ENCODE measurements at places on chromosomes 7 and 10.

DNA sequence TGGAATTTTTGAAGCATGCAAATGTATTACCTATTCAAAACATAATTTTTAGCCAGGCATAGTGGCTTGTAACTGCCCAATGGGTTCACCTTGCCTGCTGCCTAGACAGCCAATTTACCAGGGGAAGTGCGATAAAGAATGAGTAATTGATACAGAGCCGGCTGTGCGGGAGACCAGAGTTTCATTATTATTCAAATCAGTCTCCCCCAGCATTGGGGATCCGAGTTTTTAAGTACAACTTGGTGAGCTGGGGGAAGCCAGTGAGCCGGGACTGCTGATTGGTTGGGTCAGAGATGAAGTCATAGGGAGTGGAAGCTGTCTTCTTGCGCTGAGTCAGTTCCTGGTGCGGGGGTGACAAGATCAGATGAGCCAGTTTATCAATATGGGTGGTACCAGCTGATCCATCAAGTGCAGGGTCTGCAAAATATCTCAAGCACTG lies 29.1 kb upstream of the NRBF2 start:
- DNase-seq: no peak

DNA sequence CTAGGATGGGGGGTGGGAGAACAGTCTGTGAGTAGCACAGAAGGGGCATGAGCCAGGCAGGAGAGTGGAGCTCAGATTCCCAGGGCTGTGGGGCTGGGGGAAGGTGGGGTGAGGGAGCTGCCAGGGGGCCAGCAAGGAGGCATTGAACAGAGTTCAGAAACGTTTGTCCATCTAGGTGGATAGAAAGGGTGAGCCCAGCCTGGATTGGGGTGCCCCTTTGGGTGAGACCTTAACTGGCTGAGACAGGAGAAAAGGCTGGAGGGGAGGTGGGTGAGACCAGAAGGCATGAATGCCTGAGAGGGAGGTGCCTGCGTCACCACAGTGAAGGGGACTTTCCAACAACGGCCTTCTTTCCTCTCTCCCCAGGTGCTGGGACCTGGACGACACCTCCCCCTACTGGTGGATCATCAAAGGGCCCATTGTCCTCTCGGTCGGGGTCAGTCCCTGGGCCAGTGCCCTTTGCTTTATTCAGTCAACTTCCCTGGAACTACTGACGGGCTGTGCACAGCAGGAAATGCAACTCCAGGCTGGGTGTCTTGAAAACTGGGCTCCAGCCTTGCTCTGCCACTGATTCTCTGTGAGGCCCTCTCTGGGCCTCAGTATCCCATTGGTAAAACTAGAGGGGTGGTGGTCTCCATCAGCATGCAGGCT lies 11.0 kb downstream of the GHRHR start:
- no peak for DNase-seq

- no peak for DNase-seq
Measured at GRCh38 chr7:71491336-71491735, 359.4 kb downstream of the GALNT17 start.

DNA sequence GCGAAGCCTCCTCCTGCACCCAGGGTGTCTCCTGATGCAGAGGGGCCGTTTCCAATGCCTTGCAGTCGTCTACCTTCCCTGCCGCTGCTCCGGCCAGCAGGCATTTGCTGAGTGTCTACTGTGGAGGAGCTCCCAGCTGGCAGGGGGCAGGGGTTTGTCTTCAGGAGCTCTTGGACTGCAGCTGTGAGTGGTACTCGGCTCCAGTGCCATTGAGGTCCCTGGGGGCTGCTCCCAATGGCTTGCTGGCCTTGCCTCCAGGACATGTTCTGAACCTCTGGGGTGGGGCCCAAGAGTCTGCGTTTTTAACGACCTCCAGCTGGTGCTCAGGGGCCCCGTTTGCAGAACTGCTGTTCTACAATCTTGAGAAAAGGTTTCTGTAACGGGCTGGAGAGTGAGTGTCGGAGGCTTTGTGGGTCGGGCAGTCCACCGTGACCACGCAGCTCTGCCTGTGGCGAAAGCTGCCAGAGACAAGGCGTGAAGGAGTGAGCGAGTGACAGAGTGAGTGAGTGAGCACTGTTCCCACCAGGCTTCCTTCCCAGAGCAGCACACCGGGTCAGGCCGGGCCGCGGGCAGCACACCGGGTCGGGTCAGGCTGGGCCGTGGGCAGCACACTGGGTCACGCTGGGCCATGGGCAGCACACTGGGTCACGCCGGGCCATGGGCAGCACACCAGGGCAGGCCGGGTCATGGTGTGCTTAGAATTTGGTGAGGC lies 520.2 kb downstream of the PTPRN2 start:
- no peak for DNase-seq

DNA sequence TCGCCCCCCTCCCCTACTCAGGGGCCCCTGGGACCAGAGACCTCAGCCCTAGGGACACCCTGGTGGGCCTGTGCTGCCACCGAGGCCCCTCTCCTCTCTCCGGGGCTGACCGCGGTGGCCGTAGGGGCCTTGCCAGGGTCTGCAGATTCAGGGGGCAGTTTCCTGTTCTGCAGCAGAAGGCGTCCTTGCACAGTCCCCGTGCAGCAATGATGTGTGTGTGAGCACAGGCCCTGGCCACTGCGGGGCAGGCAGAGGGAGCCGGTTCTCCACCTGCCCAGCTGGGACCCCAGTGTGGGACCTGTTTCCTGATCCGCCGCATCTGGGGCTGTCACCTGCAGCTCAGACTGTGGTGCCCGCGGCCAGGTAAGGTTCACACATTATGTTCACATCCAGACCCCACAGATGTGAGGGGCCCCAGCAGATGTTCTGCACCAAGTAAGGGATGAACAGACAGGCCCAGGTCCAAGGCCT lies 60.7 kb upstream of the DNAJB6 start:
- DNase-seq: no peak

- DNase-seq: peak; percentile 42
Measured at GRCh38 chr10:27252267-27253000, 11.8 kb upstream of the ACBD5 start.

DNA sequence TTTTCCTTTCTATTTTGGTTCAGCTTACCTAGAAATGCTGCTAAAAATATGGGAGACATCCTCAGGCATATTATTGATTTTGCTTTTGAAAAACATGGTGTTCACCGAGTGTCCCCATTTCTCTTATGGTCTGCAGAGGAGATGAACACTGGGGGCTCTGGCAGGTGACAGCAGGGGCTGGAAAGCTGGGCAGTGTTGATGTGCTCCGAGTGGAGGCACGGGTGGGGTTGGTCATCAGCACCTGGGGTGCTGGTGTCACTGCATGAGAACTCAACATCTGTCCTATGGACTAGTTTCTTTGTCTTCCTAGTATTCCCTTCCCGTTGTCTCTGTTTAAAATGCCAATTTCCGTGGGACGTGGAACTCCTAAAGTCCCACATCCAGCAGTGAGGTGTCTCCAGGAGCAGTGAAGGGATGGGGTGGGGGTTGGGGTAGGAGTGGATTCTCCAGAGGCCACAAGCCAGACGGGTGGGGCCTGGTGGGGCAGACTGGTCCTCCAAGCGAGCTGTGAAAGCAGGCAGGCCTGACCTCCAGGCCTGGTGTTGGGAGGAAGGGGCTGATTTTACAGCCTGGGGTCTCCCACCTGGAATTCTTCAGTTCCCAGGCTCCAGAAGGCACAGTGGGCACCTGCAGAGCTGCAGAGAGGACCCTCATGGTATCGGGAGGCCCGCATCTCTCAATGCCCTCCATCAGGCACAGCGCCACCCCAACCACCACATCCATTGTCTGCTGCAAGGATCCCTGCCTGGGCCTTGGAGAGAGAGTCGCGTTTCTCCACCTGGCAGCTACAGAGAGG lies 24.4 kb downstream of the ZNF775 start:
- DNase-seq: no peak

- no peak for DNase-seq
Measured at GRCh38 chr7:74272305-74273038, 16.7 kb upstream of the CLIP2 start.

GRCh38 chr7:90025771-90026170 lies 128.5 kb upstream of the STEAP1 start:
- no peak for DNase-seq

DNA sequence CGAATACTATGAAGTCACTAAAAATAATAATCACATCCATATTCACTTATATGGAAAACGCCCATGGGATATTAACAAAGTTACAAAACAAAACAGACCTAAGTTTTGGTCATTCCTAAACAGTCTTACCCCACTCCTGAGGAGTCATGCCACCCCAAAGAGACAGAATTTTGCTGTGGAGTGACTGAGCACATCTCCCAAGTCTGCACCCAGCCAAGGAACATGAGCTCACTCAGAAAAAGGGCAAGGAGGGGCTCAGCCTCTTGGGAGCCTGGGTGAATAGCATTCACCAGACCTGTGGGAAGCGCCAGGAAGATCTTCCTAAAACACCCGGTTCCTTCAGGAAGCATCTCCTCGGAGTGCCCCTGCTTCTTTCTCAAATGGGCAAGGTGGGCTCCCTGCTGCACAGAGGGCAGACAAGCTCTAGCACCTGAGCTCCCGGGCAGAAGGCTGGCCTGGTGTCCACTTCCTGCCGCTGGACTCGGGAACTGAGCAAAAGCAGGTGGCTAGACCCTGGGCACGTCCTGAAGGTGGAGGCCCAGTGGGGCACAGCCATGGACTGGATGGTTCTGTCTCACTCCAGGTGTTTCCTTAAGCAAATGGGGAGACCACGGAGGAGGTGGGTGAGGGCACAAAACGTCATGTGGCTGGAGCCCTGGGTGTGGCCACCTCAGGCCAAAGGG lies 31.0 kb downstream of the TNS3 start:
- DNase-seq: no peak

- no peak for DNase-seq
Measured at GRCh38 chr10:98460837-98461499, 14.2 kb upstream of the HPS1 start.

- no peak for DNase-seq
Measured at GRCh38 chr10:48609899-48610584, 5.2 kb upstream of the ARHGAP22 start.

DNA sequence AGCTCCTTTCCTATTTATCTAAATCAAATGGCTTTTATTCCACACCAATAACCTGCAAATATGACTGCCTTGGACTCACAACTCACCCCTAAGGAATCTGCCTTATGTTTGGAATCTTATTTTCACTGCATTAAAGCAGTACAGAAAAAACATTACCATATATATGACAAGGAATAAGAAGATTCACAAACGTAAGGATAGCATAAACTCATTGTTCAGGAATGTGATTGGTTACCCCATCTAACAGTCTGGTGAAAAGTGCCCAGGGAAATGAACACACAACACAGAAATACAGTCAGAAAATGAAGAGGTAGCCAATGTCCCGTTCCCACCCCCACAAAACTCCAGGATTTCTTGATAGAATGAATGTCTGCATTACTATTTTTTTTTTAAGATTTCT lies 2.0 kb downstream of the PPP3CB start:
- no peak for DNase-seq

DNA sequence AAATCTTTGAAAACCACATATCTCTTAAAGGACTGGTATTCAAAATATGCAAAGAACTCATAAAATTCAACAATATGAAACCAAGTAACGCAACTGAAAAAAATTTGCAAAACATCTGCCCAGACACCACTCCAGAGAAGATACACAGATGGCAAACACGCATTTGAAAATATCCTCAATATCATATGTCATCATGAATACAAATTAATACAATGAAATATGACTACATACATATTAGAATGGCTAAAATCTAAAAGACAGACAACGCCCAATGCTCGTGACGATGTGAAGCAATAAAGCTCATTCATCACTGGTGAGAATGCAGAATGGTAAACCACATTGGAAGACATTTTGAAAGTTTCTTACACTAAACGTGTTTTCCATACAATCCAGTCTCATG lies 770.1 kb upstream of the CELF2 start:
- DNase-seq: no peak

- no peak for DNase-seq
Measured at GRCh38 chr7:1596181-1597043, 26.6 kb upstream of the PSMG3 start.

DNA sequence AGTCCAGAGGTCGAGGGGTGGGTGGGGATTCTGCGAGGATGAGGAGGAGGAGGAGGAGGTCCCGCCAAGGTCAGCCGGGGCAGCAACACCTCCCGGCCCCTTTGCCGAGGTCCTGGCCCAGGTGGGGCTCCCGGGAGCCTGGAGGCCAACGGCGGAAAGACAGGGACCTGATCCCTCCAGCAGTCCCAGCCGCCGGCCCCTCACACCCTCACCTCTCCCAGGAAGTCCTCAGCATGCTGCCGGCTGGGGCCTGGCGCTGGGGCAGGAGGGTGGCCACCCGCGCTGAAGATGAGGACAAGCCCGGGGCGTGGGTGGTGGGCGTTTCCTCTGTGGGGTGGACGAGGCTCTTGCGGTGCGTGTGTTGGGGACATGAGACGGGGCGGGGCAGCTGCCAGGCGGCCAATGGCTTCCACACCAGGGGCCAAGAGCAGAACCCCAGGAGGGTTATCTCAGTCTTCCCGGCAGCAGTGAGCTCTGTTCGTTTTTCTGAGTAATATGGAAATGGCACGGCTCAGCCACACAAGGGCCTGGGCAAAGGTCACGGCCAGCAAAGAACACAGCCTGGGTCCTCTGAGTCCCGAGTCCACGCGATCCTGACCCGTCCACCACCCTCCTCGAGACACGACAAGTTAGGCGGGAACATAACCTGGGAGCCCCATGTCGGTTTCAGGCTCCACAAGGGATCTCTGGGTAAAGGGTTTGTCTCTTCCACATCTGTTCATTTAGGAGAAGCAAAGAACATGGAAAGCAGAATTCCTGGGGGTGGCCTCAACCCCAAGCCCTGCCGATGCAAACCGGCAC lies 82.9 kb upstream of the PDGFA start:
- DNase-seq: no peak

GRCh38 chr7:64643566-64643965 lies 22.4 kb upstream of the ZNF107 start:
- no peak for DNase-seq

- DNase-seq: no peak
Measured at GRCh38 chr10:95604630-95605029, 43.5 kb upstream of the SORBS1 start.

GRCh38 chr10:26951650-26952049 lies 90.9 kb upstream of the ABI1 start:
- DNase-seq: no peak

GRCh38 chr10:127690176-127690835 lies 46.7 kb upstream of the FOXI2 start:
- no peak for DNase-seq

GRCh38 chr7:87876869-87877234 lies 559 bp downstream of the DBF4 start:
- DNase-seq: no peak

- no peak for DNase-seq
Measured at GRCh38 chr10:60940446-60940845, 3.5 kb downstream of the RHOBTB1 start.

Data from activated naive CD4-positive, alpha-beta T cell (primary cell).